Fibroblast of villous mesenchyme (primary cell): ENCODE measurements at places on chromosomes 3 and 15.

GRCh38 chr3:146750196-146750595 is 145.1 kb upstream of the PLSCR5 start:
- no peak for DNase-seq

GRCh38 chr15:93321881-93322282 is 232.9 kb upstream of the RGMA start:
- DNase-seq: no peak

GRCh38 chr3:36372534-36372935 is 7.8 kb upstream of the STAC start:
- no peak for DNase-seq

DNA sequence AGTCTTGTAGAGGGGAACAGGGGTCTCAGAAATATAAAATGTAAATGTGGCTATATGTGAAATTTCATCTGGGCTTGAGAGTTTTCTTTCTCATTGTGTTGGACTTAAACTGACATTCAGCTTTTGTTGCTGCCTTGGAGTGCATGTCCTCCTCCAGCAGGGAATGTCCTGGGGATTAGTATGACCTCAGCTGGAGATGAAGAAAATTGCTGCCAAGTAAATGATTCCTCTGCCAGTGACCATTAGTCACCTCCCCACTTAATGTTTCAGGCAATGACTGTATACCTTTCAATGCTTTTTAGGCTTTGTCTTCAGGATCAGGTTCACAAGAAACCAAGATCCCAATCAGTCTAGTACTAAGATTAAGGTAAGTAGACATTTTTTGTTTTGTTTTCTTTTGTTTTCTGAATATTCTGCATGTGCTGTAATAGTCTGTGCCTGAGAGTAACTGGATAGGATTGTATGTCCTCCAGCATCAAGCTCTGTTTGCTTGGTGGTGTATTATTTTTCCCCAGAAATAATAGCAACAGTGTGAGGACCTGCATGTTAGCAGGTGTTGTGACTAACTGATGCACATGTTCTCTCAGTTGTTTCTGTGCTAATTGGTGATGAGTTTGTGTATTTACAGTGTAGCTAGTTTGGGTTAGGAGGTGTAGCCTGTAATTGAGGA is 18.1 kb upstream of the SLC22A13 start:
- peak; percentile 81 for DNase-seq

- no peak for DNase-seq
Measured at GRCh38 chr3:30260762-30261161, 345.6 kb upstream of the TGFBR2 start.

DNA sequence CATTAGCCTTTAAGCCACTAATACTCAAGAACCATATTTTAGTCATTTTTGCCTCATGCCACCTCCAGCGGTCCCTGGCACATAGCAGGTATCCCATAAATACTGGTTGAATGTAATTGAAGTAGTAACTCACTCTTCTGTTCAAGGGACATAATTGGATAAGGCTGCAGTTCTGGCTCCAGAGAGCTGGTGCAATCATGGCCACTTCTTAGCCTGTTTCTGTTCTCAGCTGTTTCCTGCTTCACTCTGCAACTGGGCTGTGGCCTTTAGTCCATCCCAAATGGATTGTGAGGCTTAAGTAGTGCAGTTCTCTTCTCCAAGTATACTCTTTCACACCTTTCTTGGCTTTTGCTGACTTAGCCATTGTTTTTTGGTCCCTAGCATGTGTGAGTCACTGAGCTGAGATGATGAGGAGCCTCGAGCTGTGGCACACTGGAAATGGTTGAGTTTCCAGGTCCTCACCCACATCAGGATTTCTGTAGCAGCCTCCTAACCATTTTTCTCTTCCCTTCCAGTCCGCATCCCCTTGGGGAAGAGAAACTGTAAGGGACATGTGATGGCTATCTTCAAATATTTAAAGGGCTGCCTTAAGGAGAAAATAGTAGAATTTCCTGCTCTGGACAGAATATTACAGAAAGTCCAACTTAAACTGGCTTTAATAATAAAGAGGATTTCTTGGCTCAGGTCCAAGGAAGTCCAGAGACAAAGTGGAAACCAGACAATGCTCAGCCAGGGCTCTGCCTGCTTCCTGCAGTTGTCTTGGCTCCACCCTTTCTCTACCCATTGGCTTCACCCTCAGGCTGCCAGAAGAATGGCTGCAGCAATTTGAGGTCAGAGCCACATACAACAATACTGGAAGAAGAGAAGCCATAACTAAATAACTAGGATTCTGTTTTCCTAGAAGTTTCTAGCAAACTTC is 305.4 kb upstream of the ROPN1 start:
- DNase-seq: no peak
